ENCODE measurements at places on chromosomes 12 and 14.

DNA sequence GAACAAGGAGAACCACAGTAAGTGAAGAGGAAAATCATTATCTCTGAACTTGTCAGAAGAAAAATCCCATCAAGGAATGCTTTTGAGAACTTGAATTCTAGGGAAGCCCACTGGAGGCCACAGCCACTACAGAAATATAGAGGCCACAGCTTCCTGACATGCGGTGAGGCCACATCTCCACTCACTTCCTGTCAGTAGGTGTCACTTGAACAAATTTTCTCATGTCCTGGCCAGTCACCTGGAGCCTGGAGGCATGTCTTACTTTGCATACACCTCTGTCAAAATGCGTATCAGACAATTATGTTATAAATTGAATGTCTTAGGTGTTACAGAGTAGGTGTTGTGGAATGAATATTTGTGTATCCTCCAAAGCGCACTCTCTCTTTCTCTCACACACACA lies 370.3 kb downstream of the DAD1 start:
- no peak for DNase-seq

GRCh38 chr14:73502017-73502619 lies 11.4 kb downstream of the RIOX1 start:
- no peak for DNase-seq

- DNase-seq, result no peak
Measured at GRCh38 chr12:4802841-4803240, 82.6 kb downstream of the GALNT8 start.

GRCh38 chr14:90721619-90722305 lies 94.5 kb downstream of the TTC7B start:
- DNase-seq, result no peak

GRCh38 chr14:66133666-66134065 lies 352.5 kb upstream of the CCDC196 start:
- DNase-seq, result no peak

DNA sequence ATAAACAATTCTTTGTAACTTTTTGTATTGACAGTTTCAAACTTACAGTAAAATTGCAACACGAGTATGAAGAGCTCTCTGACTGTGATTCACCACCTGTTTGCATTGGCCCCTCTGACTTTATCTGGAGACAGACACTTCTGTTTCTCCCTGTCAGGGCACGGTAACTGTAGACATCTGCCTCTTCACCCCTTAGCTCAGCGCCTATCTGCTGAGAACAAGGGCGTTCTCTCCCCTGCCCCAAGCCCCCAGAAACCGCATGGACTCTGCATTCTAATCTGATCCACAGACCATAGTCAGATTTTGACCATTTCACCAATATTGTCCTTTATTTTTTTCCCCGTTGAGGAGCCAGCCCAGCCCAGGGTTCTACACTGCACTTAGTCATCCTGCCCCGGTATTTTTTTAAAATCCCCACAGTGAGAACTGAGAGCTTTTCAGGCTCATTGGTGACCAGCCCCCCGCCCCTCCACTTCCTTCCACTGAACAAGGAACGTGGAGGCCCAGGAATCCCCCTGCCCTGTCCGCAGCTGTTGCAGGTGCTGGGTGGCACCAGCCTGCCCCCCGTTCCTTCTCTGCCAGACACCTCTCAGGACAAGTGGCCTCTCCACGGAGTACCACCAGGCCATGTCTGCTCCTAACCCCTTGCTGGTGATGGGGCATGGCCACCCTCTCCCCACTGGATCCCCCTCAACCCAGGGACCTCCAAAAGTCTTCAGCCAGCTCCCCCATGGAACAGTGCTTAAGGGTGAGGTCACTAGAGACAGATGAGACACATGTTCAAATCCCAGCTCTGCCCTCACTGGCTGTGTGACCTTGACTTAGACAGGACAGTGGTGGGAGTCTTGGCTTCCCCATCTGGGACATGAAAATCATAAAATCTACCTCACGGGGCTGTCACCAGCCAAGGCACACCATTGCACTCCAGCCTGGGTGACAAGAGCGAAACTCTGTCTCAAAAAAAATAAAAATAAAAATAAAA lies 11.2 kb downstream of the RHOF start:
- DNase-seq, result no peak

GRCh38 chr14:101018561-101019290 lies 115.2 kb upstream of the RTL1 start:
- no peak for DNase-seq

- no peak for DNase-seq
Measured at GRCh38 chr14:101537286-101537685, 24.0 kb upstream of the DIO3 start.

- DNase-seq, result no peak
Measured at GRCh38 chr14:29056041-29056566, 289.5 kb downstream of the FOXG1 start.

DNA sequence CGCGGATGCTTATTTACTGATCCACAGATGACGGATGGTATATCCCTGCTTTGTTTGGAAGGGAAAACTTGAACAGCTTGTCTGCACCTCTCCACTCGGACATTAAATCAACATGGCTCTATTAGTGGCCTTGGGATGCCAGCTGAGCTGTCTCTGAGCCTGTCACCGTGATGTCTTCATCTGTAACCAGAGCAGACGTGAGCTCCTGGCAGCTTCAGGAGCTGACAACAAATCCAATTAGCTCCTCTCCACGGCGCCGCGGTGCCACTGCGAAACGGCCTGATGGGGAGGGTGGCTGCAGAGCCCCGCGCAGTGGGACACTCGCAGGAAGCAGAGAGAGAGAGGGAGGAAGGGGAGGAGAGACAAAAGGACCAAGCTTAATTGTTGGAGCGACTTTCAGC lies 112.3 kb downstream of the PAPOLA start:
- DNase-seq, result no peak

GRCh38 chr14:104288272-104288671 lies 149.9 kb downstream of the KIF26A start:
- DNase-seq, result no peak

DNA sequence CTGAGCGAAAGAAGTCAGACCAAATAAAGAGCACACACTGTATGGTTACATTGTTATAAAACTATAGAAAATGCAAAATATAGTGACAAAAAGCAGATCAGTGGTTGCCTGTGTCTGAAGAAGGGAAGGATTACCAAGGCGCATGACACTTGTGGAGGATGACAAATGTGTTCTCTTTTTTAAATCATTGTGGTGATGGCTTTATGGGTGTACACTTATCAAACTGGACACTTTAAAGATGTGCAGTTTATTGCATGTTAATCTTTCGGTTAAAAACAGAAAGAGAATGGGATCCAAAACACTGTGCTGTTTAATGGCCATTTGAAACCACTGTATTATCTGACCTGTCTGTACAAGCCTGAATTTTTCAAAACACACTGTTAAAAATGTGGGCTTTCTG lies 8.8 kb upstream of the CDK17 start:
- DNase-seq, result no peak

- no peak for DNase-seq
Measured at GRCh38 chr14:99573000-99573330, 31.0 kb downstream of the CCDC85C start.

GRCh38 chr14:58291646-58292045 lies 6.7 kb upstream of the ARID4A start:
- no peak for DNase-seq

GRCh38 chr14:55243813-55244212 lies 27.4 kb upstream of the FBXO34 start:
- DNase-seq, result no peak

GRCh38 chr12:68785358-68785757 lies 22.6 kb upstream of the MDM2 start:
- peak; percentile 30 for DNase-seq

- no peak for DNase-seq
Measured at GRCh38 chr14:102315121-102315520, 4.4 kb upstream of the ZNF839 start.

DNA sequence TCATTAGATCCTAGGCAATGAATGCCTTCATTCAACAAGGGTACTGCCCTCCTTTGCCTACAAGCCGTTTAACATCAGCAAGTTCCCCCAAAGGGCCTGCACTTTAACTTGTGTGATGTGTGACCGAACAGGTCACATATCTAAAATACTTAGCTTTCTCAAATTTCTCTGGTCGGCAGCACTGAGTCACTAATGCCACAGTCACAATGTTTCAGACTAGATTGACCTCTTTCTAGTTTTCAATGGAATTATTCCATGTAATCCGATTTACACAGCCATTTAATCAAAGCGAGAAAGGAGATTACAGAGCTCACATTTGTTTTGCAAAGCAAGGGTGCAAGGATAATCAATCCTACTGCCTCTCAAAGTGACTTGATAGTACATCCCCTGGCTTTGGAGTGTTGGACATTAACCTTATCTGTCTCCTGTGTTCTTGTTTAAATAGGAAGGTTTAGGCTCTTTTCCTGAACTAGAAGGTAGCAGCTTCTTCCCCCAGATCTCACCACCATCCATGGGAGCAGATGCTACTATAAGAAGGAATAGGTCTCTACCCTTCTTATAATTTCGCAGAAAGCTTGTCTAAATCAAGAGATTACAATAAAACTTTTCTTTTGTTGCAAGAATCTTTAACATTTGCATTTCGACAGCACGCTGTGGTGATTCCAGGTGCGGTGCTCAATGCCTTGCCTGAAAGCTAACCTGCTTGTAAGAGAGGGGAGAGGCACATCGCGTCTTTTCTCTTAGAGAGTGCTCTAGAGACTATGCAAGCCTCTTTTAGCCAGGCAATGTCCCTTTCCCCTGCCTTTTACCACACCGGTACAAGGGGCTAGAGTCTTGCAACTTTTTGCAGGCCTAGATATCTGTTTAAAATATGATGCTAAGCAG lies 1.8 kb downstream of the KITLG start:
- peak; percentile 27 for DNase-seq

- DNase-seq, result no peak
Measured at GRCh38 chr12:121080909-121081308, 41.9 kb upstream of the OASL start.
